Diencephalon (tissue), 1 donor: ENCODE measurements at places on chromosomes 16 and 17. TPM values are rescaled to one million over a fixed set of nuclear protein-coding genes. Genes with fewer than 3 reads are reported as not detected.

FBXW10 gene
- 0.23 TPM for total RNA-seq

LRRC36 gene
- 9.5 TPM for total RNA-seq

PPP1R27 gene
- total RNA-seq = not detected

LPO gene
- 0.23 TPM for total RNA-seq

TERB1 gene
- 0.23 TPM for total RNA-seq

TBC1D3G gene
- total RNA-seq = not detected
